ENCODE measurements at places on chromosomes 12 and 14.

- no peak for DNase-seq
Measured at GRCh38 chr12:108167974-108168373, 38.9 kb downstream of the WSCD2 start.

DNA sequence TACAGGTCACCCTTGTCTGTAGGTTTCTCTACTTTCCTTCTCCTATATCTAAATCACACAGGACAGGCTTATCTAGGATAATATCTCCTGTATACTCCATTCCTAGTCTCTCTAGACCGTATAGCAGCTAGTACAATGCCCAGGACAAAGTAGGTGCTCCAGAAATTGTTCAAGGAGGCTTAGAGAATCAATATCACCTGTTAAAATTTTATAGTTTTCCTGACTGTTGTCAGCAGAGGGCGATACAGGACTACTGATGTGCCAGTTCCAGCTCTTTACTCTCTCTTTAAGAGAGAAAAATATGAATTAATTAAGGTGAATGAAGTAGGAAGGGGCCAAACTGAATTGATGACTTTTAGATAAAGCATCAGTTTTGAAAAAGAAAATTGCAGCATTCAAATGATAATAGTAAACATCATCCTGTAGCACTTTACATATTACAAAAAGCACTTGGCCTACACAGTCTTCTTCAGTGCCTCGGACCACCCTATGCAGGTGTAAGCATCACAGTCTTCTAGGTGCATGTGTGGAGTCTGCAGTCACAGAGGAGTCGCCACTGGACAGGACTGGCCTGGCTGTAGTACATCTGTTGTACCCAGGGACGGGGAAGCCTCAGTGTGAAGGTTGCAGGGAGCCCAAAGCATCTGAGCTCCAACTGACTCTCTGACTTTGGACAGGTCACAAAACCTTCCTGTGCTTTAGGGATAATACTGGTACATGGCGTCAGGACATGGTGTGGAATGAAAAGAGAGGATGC, 61.9 kb upstream of the MAX start:
- DNase-seq = no peak

DNA sequence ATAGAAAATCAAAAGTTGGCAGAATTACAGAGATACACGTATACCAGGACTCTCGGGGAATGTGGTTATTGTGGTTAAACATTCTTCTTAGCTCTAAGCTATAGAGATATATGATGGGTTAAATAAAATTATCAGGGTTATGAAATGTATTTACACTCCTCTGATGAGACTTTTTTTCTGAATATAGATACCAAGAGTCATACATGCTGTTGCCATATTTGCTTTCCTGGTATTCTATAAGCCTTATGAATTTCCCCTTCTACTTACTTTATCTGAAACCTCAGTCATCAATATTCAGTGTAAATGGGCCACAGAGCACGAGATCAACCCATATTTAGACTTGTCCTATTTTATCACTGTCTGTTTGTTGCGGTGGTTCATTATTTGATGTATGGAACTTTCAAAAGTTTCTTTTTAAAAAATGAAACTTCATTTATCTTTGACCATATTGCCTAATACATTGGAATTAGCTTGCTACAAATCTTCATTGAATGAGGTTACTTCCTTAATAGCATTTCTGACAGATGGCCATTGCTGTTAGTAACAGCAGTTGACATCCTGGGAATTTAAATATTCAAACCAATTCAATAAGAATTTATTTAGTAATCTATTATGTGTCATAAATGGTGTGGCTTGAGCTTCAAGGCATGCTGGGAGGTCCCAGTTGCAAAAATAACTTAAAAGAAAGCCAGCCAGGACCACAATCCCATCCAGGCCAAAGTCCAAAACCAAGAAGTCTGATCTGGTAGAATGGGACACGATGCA, 393.5 kb downstream of the PCNX1 start:
- DNase-seq = no peak

GRCh38 chr12:112961074-112961473, 17.2 kb upstream of the OAS2 start:
- DNase-seq = peak; percentile 40

GRCh38 chr14:106620368-106620767, 1094.0 kb downstream of the TMEM121 start:
- no peak for DNase-seq

DNA sequence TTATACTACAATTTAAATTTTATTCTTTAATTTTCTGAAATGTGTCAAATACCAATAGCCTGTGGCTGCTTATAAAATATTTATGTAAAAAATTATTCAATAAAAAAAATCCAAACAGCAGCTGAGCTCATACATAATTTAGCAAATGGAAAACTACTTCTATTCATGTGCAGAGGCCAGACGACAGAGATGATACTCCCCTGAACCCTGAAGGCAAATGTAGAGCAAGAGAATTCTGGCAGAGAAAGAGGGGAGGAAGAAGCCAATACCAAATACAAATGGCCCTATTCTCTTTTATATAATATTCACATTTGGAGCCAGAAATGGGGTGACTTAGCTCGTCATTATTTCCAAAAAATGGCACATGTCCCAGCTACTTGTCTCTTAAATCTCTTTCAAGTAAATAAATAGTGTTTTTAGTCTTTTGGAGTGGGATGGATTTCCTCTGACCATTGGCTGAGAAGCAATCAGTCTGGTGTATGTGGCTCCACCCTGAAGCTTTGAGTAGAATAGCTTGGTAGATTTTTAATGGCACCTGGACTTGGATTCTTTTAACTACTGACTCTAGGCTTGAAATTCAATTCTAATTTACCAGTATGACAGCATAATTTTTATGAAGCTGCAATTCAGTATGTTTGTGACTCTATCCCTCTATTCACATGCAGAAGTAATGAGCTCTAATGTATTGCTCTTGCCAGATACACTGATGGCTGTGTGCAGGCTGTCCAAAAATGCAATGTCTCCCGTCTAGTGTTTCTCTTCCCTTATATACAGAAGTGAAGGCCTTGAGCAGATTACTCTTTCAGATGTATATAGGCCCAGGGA, 113.4 kb upstream of the SCAF11 start:
- DNase-seq = no peak
